ENCODE measurements at places on chromosomes 11 and 22.

DNA sequence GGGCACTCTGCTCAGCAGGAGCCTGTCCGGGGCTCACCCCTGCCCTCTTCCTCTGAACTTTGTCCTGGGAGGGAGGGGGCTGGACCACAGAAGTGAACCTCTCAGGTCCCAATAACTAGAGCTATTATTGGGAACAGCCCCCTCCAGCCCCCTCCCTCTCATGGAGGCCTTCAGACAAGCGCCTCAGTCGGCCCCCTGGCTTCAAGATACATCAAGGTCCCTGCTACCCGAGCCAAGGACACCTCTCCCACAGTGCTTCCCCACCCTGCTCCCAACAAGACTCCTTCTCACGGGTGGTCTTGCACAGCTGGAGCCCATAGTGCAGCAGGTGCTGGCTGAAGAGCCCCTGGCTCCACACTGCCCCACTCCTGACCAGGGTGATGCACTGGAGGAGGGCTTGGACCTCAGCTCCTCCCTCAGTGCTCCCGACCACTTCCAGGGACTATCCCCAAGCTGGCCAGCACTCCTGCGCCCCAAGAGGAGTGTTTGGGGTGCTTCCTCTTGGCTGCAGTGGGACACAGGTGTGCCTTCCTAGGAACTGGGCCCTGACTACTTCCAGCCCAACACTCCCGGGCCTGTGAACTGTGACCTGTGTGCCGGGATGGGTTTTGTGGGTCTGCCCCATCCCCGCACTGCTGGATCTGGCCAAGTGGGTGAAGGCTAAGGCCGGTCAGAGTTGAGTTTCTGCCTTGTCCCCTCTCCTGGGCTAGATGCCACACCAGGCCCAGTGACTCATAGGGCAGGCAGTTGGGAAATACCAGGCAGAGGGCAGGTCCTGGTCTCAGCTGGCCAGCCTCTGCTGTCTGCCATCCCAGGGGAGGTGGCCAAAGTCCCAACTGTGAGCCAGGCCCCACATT, 2.2 kb downstream of the PNPLA2 start:
- no peak for DNase-seq

DNA sequence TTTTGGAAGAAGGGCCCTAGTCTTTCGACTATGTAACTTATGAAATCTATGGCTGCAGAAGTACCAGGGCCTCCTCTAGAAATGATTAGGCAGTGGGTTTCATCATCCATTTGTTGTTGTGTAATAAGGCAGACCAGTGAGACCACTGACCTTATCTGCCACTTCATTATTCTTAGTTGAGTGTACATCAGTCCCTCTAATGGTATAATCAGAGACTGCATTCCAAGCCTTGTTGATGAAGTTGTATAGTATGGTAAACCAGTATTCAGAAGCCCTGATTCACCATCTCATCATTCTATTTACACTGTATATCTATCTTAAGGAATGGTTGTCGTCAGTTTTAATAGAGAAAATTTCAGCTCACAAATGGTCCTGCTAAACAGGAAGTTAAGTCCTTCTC, 32.2 kb upstream of the GRIA4 start:
- DNase-seq: no peak

DNA sequence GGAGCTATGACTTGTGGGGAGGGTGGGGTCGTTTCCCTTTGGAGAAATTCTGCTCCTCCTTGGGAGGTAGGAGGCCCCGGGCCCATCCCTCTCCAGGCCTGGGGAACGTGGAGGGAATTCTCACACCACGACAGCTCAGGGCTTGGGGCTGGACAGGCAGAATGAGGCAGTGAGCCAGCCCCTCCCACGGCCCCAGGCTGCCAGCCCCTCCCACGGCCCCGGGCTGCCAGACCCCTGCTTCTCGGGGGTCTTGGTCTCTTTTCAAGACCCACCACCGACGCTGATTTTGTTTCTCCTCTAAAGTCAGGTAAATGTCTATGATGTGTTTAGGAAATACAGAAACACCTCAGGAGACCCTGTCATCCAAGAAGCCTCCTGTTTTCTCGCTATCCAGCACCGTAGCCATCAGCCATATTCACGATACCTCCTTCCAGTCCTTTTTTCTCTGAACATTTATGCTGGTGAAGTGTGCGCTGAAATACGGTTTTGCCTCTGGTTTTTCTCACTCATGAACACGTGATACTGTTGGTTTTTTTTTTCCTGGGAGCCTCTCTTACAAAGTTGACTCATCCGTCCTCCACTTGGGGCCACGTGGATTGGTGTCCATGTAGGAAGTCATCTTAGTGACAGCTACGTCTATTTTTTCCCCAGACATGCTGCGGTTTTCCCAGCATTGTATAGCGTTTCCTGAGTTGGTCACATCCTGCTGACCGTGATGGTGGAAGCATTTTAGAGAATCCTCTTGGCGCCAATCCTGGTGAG, 1219.6 kb downstream of the BRD1 start:
- DNase-seq: no peak

- DNase-seq: no peak
Measured at GRCh38 chr22:37112084-37112728, 2.7 kb upstream of the TMPRSS6 start.

DNA sequence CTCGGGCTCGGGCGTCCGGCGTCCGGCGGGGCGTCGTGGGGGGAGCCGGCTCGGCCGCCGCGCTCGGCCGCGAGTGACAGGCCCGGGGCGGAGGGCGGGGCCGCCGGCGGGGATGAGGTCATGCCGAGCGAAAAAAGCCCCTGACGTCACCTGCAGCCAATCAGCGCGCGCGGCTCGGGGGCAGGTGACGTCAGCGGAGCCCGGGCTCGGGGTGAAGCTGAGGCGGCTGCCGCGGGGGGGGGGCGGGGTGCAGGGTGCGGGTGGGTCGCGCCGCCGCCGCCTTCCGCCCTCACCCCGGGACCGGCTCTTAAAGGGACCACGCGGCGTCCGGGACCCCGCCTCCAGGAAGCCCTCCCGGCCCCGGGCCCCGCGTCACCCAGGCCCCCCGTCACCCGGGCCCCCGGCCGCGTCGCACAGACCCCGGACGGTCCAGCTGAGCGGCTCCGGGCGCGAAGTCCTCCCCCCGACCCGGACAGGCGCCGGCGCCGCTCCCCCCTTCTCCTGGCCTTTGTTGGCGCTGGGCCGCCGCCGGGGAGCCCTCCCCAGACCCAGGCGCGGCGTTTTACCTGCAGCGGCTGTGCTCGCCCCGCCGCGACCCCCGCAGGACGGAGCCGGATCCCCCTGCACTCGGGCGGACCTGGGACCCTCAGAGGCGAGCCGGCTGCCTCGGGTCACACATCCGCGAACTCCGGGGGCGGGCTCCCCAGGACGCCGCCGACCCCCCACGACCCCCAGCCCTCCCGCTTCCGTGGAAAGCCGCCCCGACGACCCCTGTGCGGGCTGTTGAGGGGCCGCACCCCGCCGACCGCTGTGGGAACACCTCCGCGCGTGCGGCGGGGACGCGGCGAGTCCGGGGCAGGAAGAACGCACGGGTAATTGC, at the start of gene DUSP8:
TSS of gene DUSP8 (minus strand) at position 75 of the 880 bp plus-strand sequence. CDS start 6,445 bp downstream, outside the sequence.
- peak; percentile 89 for DNase-seq

- DNase-seq: no peak
Measured at GRCh38 chr11:35980686-35981390, 37.0 kb downstream of the LDLRAD3 start.

Data from activated T-helper 1 cell treated with anti-CD3 and anti-CD28 coated beads, Interleukin-12 subunit alpha, Interleukin-12 subunit beta, Interleukin-2, Interleukin-4 antibody, amounts not matched to agents 30 ng/mL and 10 ng/mL and 1 ng/mL, durations not matched to agents 14 hours and 24 hours and 36 hours (primary cell).